Right ventricle myocardium inferior (tissue), 1 donor: ENCODE measurements at places on chromosomes 7 and 10. TPM values are rescaled to one million over a fixed set of nuclear protein-coding genes. Genes with fewer than 3 reads are reported as not detected.

FBXL13 gene
- 0.24 TPM for total RNA-seq

PBLD gene
- total RNA-seq: 2.9 TPM

CUBN gene
- 0.92 TPM for total RNA-seq

SPDYE5 gene
- not detected for total RNA-seq

PROSER2 gene
- total RNA-seq: 1.2 TPM

COL13A1 gene
- 1.0 TPM for total RNA-seq

FHIP2A gene
- 25.2 TPM for total RNA-seq

GPNMB gene
- 234 TPM for total RNA-seq

WEE2 gene
- total RNA-seq: not detected

GSAP gene
- 7.3 TPM for total RNA-seq

SLC18A2 gene
- total RNA-seq: 0.16 TPM

CDC14C gene
- total RNA-seq: not detected

IL2RA gene
- total RNA-seq: 3.8 TPM

PPP1R3C gene
- 137 TPM for total RNA-seq

ZNF398 gene
- 7.0 TPM for total RNA-seq

PAPOLB gene
- 0.08 TPM for total RNA-seq

NOC3L gene
- total RNA-seq: 8.1 TPM

CCZ1 gene
- total RNA-seq: 46.2 TPM

BICC1 gene
- 8.2 TPM for total RNA-seq

IL15RA gene
- total RNA-seq: 11.6 TPM

LRIT1 gene
- total RNA-seq: not detected

IPMK gene
- total RNA-seq: 2.5 TPM

FEZF1 gene
- total RNA-seq: not detected

CNPY4 gene
- total RNA-seq: 10.6 TPM

C10orf67 gene
- 0.51 TPM for total RNA-seq

NUTM2B gene
- total RNA-seq: 1.0 TPM

NFE2L3 gene
- total RNA-seq: 1.4 TPM

ZNF438 gene
- total RNA-seq: 12.8 TPM

CDH23 gene
- 4.8 TPM for total RNA-seq

SFMBT2 gene
- 9.6 TPM for total RNA-seq

OR2A12 gene
- not detected for total RNA-seq

SPDYE2 gene
- not detected for total RNA-seq

NACAD gene
- total RNA-seq: 6.0 TPM

FXYD4 gene
- total RNA-seq: not detected

C10orf95 gene
- not detected for total RNA-seq

TMEM273 gene
- total RNA-seq: 27.9 TPM

CUZD1 gene
- not detected for total RNA-seq

MARCHF5 gene
- 36.5 TPM for total RNA-seq

GGCT gene
- total RNA-seq: 18.9 TPM
